ENCODE measurements at places on chromosomes 3 and 15.
A peak's percentile ranks its signal among the peaks of the same experiment; 100 is the strongest.

GRCh38 chr15:52745326-52746161 lies 44.6 kb downstream of the ONECUT1 start:
- DNase-seq: no peak

GRCh38 chr3:141083226-141083625 lies 32.1 kb downstream of the SPSB4 start:
- no peak for DNase-seq

- DNase-seq: peak; percentile 43
Measured at GRCh38 chr3:134904241-134904771, 109.2 kb downstream of the EPHB1 start.

DNA sequence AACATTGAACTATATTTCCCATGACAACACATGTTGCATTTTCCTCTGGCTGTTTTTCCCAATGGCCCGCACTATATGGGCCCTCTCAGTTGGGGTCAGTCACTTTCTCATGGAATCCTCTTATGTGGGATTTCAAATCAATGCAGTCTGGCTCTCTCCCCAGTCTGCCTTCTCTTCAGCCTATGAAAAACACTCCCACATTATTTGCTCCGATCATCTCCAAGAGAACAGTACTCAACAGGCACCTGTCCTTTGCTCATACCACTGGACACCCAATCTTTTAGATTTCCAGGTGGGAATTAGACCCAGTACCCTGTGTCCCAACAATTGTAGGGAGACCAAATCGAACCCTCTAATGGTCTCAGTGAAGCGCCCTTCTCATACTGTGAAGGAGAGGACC lies 251.3 kb downstream of the THSD4 start:
- no peak for DNase-seq

DNA sequence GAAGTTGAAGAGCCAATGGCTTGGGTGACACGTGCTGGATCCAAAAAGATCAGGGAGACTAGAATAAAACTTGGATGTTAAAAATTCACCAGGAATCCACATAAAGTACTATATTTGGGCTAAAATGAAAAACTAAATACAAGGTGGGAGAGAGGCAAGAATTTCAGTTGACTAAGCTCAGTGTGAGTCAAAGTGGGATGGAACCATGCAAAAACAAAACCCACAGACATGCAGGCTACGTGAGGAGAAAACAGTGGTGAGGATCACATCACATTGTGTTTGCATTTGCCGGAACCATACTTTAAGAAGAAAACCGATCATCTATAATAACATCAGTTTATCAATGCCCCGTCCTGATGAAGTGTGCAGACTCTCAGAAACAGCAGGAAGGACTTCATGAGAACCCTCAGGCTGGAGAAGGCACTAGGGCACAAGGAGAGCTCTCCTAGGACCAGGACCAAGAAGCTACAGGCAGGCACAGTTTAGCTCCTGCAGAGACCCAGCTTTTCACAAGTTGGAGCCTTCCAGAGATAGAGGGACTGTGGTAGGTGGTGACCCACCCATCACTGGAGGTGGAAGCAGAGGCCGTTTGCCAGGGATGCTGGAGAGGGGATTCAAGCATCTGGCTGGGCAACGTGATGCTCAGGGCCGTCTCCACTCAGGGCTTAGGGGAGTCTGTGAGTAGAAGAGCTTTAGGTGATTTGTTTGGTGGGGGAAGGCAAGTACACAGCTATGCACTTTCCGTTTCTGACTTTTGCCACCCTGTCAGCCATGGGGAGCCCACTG lies 29.0 kb upstream of the NR2E3 start:
- DNase-seq: no peak

DNA sequence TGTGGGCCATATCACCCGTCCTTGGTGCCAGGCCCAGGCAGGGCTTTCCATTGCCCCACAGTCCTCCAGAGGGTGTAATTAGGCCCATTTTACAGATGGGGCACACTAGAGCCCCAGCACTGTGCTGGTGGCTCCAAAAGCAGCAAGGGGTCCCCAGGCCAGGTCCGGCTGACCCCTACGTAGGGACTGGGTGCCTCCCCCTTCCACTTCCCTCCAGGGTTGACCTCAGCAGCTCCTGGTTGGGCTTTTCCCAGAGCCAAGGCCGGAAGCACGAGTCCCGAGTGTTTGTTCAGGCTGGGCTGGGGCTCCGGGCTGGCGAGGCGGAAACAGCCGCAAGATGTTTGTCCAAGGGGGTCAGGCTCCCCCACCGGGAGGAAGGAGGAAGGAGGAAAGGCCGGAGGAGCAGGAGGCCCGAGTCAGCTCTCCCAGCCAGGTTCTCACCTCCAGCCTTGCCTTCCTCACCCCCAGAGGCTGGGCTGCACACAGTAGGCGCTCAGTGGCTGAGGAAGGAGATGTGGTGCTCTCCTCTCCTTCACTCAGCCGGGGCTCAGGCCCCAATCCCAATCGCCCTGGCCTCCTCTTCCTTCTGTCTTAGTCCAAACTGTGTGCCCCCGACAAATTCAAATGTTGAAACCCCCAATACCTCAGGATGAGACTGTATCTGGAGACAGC lies 17.1 kb upstream of the PLXND1 start:
- peak; percentile 15 for DNase-seq

DNA sequence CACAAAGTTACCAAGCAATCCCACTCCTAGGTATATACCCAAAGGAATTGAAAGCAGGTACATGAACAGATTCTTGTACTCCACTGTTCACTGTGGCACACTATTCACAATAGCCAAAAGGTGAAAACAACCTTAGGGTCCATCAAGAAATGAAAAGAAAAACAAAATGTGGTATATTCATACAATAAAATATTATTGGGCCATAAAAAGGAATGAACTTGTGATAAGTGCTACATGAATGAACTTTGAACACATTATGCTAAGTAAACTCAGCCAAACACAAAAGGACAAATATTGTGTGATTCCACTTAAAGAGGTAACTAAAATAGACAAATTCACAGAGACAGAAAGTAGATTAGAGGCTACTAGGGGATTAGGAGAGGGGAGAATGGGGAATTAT lies 55.2 kb upstream of the IMPG2 start:
- DNase-seq: no peak

DNA sequence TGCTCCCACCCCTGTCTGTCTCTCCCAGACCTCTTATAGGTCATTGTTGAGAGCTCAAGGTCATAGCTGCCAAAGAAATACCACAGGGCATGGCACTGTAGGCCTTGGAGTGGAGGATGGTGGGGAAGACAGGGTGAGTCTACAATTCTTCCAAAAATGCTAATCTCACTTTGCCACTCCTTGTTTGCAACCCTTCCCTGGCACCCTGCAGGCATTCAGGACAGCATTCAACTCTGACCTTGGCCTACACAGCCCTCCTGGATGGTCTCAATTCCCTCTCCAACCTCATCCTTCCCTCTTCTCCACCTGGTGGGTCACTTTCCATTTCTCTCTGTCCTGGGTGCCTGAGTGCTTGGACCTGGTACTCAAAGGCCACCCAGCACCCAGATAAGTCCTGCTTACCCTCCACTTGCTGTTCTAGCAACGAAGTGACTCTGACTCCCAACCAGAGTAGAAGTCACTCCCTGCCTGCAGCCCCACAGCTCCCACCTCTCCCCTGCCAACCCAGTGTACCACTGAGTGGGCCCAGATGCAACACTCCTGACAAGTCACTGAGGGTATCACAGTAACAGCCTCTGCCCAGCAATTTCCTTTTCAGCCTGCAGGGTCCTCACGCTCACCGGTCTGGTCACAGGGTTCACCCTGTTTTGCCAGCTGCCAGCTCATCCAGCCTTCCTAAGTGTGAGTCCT lies 36.6 kb downstream of the AMOTL2 start:
- DNase-seq: no peak

DNA sequence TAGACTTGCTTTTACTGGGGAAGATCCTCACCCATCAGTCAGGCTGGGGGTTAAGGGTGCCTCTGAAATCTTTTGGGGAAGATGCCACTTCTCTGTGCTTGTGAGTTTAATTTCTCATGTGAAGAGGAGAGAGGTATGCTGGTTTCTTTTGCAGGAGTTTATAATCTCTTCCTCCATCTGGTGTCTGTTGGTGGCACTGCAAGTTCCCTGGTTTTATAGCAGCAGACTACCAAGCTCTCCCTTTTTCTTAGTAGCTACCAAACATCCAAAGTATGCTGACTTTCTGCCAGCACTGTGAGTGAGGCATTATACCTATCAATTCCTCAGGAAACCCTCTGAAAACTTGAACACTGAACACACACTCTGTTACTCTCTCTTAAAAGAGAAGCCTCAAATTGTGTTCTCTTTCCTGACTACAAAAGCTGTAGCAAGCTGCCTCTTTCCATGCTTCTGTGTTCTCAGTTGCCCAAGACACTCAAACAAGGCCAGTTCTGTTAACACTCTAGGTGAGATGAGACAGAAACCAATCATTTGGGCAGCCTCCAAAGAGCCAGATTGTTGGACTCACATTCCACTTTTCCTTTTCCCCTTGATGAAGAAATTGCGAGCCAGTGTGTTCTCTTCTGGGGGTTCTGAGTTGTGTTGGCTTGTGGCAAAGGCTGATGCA lies 299.5 kb downstream of the GAP43 start:
- DNase-seq: no peak

DNA sequence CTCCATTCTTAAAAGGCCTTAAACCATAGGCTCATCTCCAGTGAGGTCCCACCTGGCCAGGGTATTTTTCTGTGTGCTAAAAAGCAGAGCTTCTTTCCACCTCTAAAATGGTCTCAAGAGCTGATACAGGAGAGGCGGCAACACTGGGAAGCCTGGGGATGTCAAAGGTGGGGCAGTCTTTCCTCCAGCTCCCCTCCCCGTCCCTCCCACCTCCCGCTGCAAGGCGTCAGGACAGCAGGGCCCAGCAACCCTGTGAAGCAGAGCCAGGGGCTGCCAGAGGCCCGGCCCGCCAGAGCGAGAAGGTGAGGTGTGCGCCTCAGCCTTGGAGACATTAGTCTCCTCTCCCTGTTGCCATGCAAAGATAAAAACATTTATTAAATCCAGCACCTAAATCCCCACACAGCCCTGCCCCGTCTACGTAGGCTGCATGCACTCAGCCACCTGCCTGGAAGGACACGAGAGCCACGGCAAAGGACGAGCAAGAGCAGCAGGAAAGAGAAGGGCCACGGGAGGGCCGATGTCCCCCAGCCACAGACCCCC lies 75.6 kb downstream of the FAM174B start:
- no peak for DNase-seq

- no peak for DNase-seq
Measured at GRCh38 chr15:41900526-41901380, 6.9 kb upstream of the SPTBN5 start.

DNA sequence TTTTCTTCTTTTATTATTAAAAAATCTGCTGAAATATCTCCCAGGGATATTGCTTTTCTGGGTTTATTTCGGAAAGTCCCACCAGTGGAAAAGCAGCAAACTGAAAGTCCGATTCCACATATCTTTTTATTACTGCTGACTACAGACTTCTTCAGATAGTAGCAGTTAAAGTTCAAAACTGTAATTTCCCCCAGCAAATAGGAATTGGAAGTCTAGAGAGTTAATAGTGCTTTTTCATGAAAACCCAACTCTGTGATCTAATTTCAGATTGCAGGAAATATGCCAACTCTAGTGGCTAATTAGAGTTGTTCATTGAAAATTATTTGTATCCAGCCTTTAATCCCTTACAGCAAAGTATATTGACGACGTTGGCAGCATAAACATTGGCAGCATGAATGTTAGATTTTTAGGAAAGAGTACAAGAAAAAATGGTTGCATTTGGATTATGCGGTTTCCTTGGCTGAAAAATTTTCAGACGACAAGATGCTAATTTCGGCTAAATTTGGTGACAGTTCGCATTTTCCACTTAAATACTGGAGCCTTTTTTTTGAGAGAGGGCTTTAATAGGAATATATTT lies 472.9 kb upstream of the CBLB start:
- no peak for DNase-seq

DNA sequence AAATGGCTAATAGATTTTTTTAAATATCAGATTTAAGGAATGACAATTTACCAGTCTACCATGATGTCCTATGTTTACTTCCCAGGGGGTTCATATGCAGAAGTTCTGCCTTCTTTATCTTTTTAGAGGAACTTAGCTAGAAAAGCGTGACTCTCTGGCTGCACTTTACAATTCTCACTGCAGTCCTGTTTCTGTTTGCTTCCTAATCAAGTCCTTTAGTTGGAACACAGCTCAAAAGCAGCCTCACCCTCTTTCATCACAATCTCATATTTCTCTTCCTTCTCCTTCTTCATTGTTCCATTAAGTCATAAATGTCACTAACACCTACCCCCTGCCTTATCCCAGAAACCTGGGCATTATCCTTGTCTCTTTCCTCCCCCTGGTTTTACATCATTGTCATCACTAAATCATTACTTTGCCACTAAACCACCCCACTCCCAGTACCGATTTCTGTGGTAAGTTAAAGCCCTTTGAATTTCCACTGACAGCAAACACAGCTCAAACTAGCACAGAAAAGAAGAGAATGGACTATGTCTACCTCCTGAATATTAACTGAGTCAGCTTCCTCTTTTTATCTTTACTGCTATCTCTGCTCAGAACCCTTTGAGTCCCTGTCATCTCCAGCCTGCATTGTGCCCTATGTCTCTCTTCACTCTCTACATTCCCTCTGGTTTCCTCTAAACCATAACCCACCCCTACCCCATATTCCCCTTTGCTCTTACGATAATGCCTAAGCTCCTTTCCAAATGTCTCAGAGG lies 13.8 kb upstream of the PPP4R2 start:
- no peak for DNase-seq

- DNase-seq: no peak
Measured at GRCh38 chr15:31328428-31328968, 1.9 kb downstream of the KLF13 start.

DNA sequence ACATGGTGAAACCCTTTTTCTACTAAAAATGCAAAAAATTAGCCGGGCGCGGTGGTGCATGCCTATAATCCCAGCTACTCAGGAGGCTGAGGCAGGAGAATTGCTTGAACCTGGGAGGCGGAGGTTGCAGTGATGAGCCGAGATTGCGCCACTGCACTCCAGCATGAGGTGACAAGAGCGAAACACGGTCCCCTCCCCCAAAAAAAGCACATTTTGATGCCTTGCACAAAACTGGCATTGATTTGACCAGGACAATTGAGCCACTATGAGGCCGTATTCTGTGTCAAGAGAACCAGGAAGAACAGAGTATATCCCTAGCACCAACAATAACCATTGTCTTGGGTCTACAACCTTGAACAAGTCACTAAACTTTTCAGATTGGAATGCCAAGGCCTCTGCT lies 50.6 kb downstream of the SH3BP5 start:
- no peak for DNase-seq

GRCh38 chr3:123373474-123373987 lies 75.4 kb downstream of the ADCY5 start:
- no peak for DNase-seq

GRCh38 chr15:79962178-79962577 lies 8.8 kb downstream of the BCL2A1 start:
- no peak for DNase-seq

GRCh38 chr3:43894176-43895049 lies 203.7 kb downstream of the ABHD5 start:
- peak; percentile 34 for DNase-seq
